ENCODE measurements at places on chromosomes 2 and 18. TPM values are rescaled to one million over a fixed set of nuclear protein-coding genes. Genes with fewer than 3 reads are reported as not detected.

DPP4 gene
- total RNA-seq: 23.4 TPM

HOXD4 gene
- not detected for total RNA-seq

REV1 gene
- total RNA-seq: 79.8 TPM

EVX2 gene
- total RNA-seq: not detected

- no peak for DNase-seq
Measured at GRCh38 chr2:2914252-2914651, 463.4 kb downstream of the EIPR1 start.

- no peak for DNase-seq
Measured at GRCh38 chr2:149307014-149307413, 23.4 kb upstream of the LYPD6 start.

- DNase-seq: no peak
Measured at GRCh38 chr2:149192427-149192826, 138.0 kb upstream of the LYPD6 start.

All from naive thymus-derived CD8-positive, alpha-beta T cell (primary cell).